ENCODE measurements at places on chromosomes 7 and 10.

GRCh38 chr10:84160663-84161362 lies 12.8 kb upstream of the GPR15LG start:
- no peak for DNase-seq

- DNase-seq = no peak
These were observed 26.1 kb upstream of the DNAJB6 start for GRCh38 chr7:157310676-157311185.

DNA sequence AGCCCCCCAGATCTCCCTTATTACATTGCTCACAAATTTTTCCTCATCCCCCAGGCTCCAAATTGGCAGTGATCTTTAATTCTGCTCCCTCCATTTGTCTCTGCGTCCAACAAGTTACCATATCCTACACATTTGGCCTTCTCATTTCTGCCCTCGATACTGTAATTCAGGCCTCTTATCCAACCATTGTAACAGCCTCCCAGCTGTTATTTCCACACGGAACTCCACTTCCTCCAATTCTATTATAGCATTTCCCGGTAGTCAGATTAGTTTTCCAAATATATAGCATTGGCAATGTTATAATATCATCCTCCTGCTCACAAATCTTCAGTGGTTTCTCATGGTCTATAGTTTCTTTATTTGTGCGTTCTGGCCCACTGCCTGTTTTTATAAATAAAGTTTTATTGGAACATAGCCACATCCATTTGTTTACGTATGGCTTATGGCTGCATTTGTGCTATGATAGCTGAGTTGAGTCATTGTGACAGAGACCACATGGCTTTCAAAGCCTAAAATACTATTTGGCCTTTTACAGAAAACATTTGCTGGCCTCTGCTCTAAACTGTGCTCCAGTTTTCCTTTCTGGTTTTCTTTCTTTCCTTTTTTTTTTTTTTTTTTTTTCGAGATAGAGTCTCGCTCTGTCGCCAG lies 126.5 kb upstream of the ZNF438 start:
- DNase-seq = no peak

- no peak for DNase-seq
These were observed 1.1 kb downstream of the ENTPD1 start for GRCh38 chr10:95756809-95757684.

DNA sequence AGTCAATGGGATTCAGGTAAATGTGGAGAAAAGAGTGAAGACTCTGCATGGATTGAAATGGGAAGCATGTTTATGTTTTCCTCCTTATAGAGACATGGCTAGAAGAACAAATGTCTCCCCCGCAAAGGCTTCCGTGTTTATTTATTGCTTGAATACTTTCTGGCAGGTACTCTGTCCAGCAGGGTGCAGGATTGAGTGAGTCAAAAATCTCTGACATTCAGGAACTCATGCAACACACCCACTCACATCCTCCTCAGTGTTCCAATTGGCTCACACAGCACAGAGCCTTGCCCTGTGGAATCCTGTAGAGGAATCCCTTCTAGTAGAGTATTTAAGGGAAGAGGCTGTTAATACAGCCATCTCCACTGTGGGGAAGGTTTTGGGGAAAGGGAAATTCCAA lies 290.3 kb upstream of the VWC2 start:
- no peak for DNase-seq

DNA sequence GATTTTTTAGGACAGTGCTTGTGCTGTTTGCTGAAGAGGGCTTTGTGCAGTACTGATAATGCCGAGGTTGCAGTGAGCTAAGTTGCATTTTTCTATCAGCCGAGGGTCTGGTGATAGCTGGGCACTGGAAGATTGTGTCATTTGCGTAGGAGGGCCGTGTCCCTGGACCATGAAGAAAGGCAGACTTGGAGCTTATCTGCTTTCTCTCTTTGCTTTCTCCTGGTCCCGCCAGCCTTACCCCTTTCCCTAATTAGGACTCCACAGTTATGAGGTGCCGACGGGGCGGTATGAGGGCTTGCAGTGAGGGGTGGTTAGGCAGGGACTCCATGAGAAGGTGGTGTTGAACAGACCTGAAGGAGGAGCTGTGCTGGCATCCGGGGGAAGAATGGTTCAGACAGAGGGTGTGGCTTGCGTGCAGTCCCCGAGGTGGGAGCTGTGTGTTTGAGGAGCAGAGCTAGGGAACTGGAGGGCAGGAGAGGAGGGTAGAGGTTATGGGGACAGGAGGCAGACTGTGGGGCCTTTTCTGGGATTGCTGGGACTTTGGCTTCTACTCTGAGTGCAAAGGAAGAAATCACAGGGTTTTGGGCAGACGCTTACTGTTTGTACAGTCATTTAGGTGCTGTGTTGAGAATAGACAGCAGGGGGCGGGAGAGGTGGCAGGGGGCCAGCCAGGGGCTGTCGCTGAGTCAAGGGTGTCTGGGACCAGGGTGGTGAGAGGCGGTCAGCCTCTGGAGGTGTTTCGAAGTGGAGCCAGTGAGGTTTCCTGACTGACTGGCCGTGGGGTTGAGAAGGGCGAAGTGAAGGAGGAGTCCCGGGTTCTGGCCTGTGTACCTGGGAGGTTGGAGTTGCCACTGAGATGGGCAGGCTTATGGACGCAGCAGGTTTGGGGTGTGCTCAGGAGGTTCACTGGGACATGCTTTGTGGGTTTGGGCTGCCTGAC lies 43.4 kb downstream of the PRF1 start:
- peak; percentile 71 for DNase-seq

DNA sequence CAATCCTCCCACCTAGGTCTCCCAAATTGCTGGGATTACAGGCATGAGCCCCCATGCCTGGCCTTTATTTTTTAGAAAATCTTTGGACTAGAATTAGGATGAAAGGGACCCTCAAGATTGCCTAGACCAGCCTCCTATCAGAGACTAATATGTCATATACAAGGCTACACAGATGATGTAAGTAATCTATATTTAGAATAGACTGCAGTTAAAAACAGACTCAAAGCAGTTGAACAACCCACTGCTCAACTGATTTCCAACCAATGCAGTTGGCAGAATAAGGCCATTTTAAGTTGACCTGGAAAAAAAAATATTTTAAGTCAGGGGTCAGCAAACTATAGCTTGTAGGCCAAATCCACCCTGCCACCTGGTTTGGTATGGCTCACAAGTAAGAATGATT lies 27.7 kb downstream of the PSPH start:
- DNase-seq = no peak

GRCh38 chr7:157952841-157953645 lies 616.2 kb downstream of the DNAJB6 start:
- no peak for DNase-seq

GRCh38 chr7:157320608-157320980 lies 16.2 kb upstream of the DNAJB6 start:
- DNase-seq = no peak

DNA sequence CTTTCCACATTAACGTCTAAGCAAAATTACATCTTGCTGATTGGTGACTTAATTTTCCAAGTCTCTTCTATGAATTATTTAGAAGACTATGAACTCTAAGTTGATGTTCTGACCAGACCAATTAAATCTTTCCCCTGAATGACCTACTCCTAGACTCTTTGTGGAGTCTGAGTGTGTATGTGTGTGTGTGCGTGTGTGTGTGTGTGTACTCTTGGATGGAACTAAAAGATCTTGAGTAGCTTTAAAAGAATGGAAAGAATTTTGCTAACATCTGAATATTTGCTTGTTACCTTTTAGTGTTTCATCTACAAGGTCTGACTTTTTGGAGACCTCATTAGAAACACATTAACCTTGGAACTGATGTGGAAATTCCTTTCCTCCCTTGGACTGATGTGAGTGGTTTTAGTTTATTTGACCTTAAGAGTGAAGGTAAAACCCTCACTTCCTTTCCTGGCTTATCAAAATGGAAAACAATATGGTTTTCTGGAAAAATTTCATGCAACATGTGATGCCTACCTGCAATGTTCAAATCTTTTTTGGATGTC lies 257.1 kb downstream of the GATA3 start:
- no peak for DNase-seq

DNA sequence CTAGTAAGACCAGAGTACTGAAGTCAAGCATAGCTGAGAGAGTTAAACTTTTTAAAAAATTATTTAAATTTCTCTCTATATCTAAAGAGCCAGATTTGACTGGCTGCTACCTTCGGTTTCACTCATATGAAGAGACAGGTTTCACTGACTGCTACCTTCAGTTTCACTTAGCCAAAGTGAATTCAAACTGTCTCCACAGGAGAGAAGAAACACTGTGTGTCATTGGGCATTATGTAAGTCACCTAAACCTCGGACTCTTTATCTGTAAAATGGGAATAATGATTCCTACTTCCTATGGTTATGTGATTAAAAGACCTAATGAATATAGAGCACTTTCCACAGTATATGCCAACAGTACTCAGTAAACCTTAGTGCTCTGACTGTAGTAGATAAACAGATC lies 41.6 kb upstream of the MET start:
- no peak for DNase-seq

- no peak for DNase-seq
These were observed 15.5 kb upstream of the STEAP4 start for GRCh38 chr7:88322151-88322550.

- DNase-seq = no peak
These were observed 23.7 kb upstream of the AGR3 start for GRCh38 chr7:16905300-16906044.

DNA sequence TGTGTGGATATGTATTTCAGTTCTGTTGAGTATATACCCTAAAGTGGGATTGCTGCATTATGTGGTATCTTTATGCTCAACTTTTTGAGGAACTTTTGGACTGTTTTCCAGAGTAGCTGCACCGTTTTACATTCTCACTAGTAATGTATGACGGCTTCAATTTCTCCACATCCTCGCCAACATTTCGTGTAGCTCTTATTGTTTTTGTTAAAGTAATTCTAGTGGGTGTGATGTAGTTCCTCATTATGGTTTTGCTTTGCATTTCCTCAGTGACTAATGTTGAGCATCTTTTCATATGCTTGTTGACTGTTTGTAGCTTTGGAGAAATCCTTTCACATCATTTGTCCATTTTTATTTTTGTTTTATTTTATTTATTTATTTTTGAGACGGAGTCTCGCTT lies 4.5 kb downstream of the STMP1 start:
- DNase-seq = no peak

GRCh38 chr10:92575961-92576360 lies 2.1 kb upstream of the IDE start:
- DNase-seq = no peak

- DNase-seq = no peak
These were observed 160.1 kb downstream of the SORCS1 start for GRCh38 chr10:107004362-107004761.

DNA sequence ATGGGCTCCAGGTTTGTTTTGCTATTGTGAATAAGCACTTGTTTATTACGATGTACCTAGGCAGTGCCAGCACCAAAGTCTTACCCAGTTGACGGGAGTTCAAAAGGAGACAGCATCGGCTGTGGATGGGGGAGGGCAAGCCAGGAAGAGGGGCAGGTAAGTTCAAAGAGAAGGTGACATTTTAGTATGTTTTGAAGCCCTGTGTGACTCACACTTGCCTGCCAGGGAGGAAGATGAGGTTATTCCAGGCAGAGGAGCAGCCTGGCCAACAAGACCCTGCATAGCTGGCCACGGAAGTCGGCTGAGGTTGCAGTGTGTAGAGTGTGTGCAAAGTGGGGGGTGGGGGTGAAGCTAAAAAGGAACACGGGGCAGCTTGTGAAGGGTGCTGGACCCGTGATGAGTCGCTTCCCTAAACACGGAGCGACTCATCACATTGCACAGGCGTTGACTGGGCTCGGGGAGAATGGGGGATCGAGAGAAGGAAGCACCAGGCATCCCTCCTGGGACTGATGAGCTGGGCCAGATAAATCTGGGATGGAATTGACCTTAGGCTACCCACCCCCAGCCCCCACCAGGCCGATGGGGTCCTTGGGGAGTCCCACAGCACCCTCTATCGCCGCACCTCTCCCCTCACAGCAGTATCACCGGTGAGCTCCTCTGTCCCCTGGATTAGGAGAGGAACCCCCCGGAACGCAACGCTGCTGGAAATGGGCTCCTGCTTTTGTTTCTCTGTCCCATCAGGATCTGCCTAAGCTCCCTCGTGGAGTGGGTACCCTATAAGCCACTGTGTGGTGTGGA lies 97.9 kb upstream of the IKZF1 start:
- DNase-seq = no peak

GRCh38 chr10:84743483-84743882 lies 415.1 kb downstream of the CCSER2 start:
- no peak for DNase-seq

DNA sequence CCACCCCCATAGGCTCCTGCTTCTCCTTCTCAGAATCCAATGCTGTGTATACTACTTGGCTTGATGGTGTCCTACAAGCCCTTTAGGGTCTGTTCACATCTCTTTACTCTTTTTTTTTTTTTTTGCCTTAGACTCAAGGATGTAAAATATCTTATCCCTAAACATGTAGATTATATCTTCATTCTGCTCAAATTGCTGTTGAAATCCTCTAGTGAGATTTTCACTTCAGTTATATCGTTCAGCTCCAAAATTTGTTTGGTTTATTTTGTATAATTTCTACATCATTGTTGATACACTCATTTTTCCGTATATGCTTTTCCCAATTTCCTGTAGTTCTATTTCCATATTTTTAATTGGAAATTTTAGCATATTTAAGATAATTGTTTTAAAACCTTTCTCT lies 1.8 kb upstream of the AKR1C3 start:
- DNase-seq = no peak

DNA sequence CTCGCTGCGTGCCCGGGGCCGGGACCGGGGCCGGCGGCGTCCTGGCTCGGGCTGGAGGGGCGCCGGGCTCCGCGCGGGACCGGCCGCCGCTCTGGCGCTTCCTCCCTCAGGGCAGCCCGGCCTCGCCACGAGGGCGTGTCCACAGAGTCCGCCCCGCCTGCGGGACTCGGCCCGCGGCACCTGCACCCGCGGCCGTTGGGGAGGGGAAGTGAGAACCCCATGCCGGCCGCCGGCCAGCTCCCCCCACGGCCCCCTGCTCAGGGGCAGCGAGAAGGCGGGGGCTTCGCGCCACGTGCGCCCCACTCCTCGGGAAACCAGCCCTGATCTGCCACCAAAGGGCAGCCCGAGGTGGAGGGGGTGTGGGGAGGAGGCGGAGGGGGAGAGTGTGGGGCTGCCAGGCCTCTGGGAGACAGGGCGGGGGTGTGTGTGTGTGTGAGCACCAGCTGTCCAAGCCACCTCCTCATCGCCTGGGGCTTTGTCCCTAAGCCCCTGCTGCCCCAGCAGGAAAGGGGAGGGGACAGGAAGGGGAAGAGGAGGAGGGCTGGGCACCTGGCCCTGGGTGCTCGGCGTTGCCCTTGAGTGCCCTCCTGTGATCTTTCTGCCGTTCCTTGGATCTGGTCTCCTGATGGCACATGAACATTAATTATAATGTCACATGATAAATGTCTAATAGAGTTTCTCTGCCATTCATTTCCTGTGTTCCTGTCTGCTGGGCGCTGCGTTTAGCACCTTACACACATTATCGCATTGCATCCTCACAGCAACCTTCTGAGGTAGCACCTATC lies at the start of gene PIK3AP1:
Gene PIK3AP1 (minus strand): TSS at position 93 of the 785 bp plus-strand sequence. CDS start 120 bp downstream, outside the sequence.
- DNase-seq = peak; percentile 50

GRCh38 chr10:70328967-70329366 lies 45.2 kb upstream of the NPFFR1 start:
- DNase-seq = no peak

Data from left ventricle myocardium inferior (tissue), 1 donor.